ENCODE measurements at places on chromosomes 16 and 17.
A peak's percentile ranks its signal among the peaks of the same experiment; 100 is the strongest.

GRCh38 chr16:29994600-29995323 lies 655 bp downstream of the HIRIP3 start:
- peak; percentile 66 for DNase-seq

GRCh38 chr17:39667945-39668924 lies at the start of gene PNMT:
Gene PNMT (plus strand): TSS chr17:39668453. CDS start chr17:39668476, 23 bp downstream.
- DNase-seq = peak; percentile 39

DNA sequence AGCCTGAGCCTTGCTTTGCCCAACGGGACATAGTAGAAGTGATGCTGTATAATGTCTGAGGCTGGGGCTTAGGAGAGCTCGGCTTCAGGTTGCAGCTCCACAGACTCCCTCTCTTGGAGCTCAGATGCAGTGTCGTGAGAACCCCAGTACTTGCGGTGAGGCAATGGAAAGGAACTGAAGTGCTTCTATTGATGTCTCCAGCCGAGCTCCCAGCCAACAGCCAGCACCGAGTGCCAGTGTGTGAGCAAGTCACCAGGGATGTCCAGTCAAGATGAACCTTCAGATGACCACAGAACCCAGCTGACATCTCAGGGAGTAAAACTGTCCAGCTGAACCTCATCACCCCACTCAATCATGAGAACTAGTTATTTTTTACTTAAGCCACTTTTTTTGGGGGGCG lies 268.1 kb downstream of the IRF8 start:
- DNase-seq = no peak

DNA sequence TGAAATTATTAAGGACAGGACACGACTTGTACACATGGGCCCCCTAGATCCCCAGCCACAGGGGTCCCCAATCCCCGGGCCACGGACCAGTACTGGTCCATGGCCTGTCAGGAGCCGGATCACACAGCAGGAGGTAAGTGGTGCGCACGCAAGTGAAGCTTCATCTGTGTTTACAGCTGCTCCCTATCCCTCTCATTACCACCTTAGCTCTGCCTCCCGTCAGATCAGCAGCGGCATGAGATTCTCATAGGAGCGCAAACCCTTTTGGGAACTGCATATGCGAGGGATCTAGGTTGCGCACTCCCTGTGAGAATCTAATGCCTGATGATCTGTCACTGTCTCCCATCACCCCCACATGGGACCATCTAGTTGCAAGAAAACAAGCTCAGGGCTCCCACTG lies 137.8 kb upstream of the ZFHX3 start:
- DNase-seq = no peak

- peak; percentile 19 for DNase-seq
Observed at GRCh38 chr17:79082311-79083190, 7.9 kb downstream of the ENGASE start.

- peak; percentile 42 for DNase-seq
Observed at GRCh38 chr17:72916991-72917390, 175.5 kb downstream of the SLC39A11 start.

- DNase-seq = no peak
Observed at GRCh38 chr16:2092256-2092620, 43.5 kb downstream of the PKD1 start.
